Right ventricle myocardium inferior (tissue), 1 donor: ENCODE measurements at places on chromosomes 7 and 10. TPM values are rescaled to one million over a fixed set of nuclear protein-coding genes. Genes with fewer than 3 reads are reported as not detected.

The SEMA3C gene
- total RNA-seq, result 67.8 TPM

The BICC1 gene
- 8.2 TPM for total RNA-seq

The OR13A1 gene
- total RNA-seq, result not detected

The STOX1 gene
- total RNA-seq, result 0.41 TPM

The CD36 gene
- 1,230 TPM for total RNA-seq

The SPDYE11 gene
- total RNA-seq, result not detected

The LIPJ gene
- not detected for total RNA-seq

The SPDYE6 gene
- not detected for total RNA-seq

The HUS1 gene
- total RNA-seq, result 29.6 TPM

The SFMBT2 gene
- total RNA-seq, result 9.6 TPM

The RAPGEF5 gene
- total RNA-seq, result 9.4 TPM

The MAT1A gene
- total RNA-seq, result 0.19 TPM

The ACSL5 gene
- 6.4 TPM for total RNA-seq

DNA sequence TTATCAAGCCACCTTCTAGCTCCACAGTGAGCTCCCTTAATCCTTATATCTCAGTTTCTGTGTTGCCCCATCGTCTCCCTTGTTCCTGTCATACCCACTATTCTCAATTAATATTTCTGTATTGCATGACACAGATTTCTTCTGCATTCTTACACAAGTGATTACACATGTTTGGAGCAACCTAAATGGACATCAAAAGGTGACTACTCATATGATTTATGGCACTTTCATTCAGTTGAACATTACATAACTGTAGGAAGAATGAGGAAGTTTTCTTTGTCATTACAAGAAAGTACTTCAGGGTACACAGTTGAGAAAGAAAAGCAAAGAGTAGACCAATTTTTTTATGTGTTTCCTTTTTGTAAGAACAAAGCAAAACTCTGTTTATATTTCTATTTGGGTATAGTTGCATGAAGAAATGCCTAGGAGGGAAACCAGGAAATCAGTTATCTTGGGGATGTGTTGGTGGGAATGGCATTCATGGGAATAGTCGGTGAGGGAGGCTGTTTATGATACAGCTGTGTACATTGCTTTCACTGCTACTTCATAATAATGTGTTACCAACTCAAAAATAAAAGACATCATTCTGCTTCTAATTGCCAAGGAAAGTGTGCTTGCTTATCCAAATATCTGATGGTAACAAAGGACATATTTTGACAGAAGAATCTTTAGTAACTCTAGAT, 23.6 kb upstream of the PRSS37 start:
- DNase-seq, result no peak

- DNase-seq, result no peak
These were observed 35.0 kb upstream of the HABP2 start for GRCh38 chr10:113517901-113518260.

DNA sequence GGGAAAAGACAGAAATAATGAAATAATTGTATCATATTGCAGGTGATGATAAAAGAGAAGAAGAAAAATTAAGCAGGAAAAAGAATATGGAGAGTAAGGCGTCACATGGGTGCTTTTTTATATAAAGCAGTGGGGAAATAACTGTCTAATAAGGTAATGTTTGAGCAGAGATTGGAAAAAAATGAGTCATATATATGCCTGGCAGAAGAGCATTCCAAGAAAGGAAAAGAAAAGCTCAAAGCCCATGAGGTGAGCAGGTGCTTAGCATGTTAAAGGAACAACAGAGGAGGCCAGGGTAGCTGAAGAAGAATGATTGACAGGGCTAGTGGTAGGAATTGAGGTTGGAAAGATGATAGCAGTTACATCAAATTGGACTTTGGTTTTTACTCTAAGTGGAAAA, 739.5 kb downstream of the SORCS1 start:
- DNase-seq, result no peak

GRCh38 chr7:67713451-67714056, 716.9 kb downstream of the TYW1 start:
- no peak for DNase-seq

DNA sequence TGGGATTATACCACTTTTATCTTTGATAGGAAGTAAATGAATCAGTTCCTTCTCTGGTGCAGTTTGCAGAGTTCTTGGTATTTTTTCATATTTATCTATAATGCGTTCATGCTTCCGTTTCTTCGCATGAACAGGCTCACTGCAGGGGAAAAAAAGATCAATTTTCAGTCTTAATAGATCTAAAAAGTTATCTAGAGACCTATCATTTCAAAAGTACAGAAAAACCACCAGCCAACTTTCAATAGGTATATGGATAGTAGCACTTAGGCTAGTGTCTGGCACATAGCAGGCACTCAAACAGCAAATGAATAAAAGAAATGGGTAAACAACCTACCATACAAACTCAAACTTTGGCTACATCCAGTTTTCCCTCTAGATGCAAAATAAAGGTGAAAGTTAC, 5.5 kb downstream of the NOC3L start:
- no peak for DNase-seq

GRCh38 chr7:152544971-152545619, 109.3 kb upstream of the KMT2C start:
- no peak for DNase-seq

- no peak for DNase-seq
These were observed 55.3 kb downstream of the SEPTIN7 start for GRCh38 chr7:35856175-35856574.

GRCh38 chr7:102916881-102917280, 4.1 kb downstream of the LRRC17 start:
- no peak for DNase-seq

DNA sequence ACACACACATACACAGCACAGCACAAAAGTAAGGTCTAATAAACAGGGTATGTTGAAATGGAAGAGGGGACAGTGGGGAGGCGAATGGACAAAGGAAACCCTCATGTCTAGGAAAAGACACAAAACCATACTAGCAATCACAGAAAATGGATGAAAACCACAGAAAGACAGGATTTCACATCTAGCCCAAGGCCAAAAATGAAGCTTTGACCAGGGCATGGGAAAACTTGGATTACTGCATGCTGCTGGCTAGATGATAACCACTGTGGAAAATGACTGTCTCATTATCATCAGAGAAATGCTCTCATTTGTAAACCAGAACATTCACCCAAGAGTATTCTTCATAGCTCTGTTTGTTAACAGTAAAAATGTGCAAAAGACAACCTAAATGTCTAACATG, 88.2 kb downstream of the SFMBT2 start:
- no peak for DNase-seq

DNA sequence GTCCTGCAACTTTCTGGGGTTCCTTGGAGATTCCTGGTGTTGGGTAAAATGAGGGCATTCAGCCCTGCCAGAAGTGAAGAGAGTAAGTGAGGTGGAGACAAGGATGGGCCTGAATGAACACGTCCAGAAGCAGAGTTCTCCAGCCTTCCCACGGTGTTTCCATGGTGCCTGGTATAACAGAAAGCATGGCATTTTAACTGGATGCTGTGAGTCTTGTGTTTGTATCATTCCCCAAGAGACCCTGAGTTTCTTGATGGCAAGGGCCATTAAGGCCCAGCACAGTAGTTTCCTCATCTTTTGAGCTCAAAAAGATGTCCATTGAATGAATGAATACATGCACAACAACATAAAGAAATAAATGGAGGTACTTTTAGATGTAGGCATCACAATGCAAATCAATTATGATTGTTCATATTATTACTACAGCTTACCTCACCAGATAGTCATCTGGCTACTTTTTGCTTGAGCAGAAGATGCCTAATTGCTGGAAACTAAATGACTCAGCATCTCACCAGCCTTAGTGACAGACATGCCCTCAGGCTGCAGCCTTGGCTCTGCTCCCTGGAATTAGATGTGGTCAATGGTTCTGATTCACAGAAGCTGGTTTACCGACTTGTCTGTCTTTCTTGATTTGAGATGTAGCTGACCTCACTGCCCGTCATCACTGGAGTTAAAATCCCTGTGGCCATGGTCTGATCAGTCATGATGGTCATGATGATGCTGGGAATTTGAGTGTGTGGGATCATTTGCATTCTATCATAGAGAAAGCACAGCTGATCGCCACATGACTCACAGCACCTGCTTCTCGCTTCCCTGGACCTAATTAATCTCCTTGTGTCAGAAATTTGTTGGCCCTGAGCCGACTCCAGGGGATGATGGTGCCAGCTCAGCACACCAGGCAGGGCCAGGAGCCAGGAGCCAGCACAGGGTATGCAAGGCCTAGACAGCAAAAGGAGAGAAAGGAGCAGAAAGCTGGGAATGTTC, 83.9 kb downstream of the CXCL12 start:
- no peak for DNase-seq

DNA sequence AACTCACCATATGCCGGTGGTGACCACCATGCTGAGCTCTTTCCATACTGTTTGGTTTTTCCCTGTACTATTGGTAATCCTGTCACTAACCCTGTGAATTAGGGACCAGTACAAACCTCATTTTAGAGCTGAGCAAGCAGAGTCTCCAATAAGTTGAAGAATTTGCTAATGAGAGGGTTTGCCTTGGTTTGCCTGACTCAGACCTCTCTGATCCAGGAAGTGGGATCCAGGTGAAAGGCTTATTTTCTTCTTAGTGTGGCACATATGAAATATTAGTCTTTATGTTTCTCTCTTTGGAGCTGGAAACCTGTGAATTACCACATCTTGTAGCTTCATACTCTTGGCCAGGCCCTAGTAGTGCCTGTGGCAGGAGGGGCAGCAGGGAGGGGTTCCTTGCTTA, 114.1 kb upstream of the IGFBP3 start:
- no peak for DNase-seq

GRCh38 chr10:58150290-58150689, 117.4 kb downstream of the IPMK start:
- DNase-seq, result no peak

GRCh38 chr10:30671026-30671616, 41.6 kb upstream of the LYZL2 start:
- no peak for DNase-seq

GRCh38 chr7:126589068-126589684, 663.6 kb downstream of the GRM8 start:
- no peak for DNase-seq

- DNase-seq, result no peak
These were observed 41.3 kb downstream of the CCDC6 start for GRCh38 chr10:59865101-59865500.

DNA sequence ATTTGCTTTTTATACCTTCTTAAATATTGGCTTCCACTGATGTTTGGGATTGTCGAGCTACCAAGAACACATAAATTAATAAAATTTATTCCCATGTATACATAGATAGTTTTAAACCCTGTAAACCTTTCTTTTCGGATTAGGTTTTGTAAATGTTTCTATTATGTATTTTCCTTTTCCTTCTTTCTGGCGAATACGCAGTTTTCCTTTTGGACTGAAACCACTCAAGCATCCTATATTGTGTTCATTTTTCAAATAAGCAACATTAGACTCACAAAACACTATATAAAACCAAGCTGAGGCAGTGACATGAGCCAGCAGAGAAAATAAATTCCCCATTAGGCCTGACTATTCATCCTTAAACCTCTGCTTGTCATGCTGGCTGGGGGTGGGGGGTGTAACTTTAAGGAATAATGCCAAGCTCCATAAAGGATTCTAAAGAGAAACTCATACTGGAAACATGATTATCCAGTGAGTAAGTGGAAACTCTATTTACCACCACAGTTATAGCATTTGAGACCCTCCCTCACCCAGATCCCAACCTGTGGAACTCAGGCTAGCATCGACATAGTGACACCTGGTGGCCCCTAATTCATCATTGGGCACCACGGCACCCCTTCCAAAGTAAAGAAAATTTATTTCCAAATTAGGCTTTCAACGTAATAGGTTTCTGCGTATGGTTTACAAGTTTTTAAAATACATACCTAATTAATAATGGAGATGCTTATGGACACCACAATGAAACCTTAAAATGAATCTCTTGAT, 86.5 kb upstream of the CELF2 start:
- no peak for DNase-seq

- DNase-seq, result no peak
These were observed 3.6 kb upstream of the ZEB1 start for GRCh38 chr10:31315453-31315852.

GRCh38 chr7:135537905-135538304, 19.8 kb upstream of the NUP205 start:
- DNase-seq, result no peak

GRCh38 chr10:75001715-75002350, 109.6 kb upstream of the SAMD8 start:
- no peak for DNase-seq

GRCh38 chr10:53598914-53599313, 826.3 kb upstream of the MBL2 start:
- no peak for DNase-seq

DNA sequence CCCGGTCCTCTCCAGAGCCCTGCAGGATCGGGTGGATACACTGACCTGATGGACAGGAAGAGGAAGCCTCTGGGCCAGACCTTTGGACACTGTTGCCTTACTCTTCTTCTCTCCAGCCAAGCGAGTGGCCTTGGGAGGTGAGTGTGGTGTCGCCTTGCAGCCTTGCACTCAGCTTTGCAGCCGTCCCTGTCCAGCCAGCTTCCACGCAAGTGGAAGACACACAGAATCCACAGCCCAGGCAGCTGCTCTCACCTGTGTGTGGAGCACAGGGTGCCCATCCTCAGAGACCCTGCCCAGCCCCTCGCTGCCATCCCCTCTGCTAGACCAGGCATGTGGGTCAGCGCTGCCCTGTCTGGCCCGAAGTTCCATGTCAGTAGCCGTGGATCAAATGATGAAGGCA, 239.1 kb downstream of the EBF3 start:
- DNase-seq, result no peak

DNA sequence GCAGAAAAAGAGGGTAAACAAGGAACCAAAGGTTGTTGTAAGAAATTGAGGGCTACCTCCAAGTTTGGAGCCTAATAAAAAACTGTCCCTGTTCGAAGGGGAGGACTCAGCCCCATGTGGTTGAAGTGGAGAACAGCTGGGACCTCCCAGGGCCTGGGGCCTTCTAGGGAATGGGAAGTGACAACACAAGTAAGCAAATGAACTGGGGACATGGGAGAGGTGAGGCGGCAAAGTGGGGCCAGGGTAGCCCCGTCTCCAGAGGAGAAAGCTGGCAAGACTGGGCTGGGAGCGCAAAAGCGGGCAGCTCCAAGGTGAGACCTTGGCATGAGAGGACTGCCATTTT, 198.1 kb downstream of the ZNF438 start:
- no peak for DNase-seq

GRCh38 chr10:101450277-101451080, 96.5 kb downstream of the BTRC start:
- DNase-seq, result no peak

DNA sequence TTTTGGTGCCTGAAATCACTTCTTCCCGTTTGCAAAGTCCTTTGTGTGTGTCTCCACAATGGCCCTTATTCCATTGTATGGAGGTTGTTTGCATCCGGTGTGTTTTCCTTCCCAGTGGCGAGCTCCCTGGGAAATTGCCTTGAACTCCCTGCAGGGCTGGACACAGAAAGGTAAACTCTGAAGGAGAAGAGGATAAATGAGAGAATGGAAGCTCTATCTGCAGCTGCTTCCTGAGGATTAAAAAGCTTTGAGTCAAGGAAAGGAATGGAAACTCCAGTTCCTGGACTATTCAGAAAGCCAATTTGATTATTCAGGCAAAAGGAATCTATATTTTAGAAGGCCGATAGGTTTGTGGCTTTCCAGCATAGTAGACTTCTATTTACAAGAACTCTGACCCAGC, 4.4 kb upstream of the GRK5 start:
- no peak for DNase-seq

GRCh38 chr7:25069900-25070443, 55.1 kb downstream of the CYCS start:
- no peak for DNase-seq
